SJSA1 (cell line): ENCODE measurements at places on chromosomes 6 and 20.
A peak's percentile ranks its signal among the peaks of the same experiment; 100 is the strongest.

DNA sequence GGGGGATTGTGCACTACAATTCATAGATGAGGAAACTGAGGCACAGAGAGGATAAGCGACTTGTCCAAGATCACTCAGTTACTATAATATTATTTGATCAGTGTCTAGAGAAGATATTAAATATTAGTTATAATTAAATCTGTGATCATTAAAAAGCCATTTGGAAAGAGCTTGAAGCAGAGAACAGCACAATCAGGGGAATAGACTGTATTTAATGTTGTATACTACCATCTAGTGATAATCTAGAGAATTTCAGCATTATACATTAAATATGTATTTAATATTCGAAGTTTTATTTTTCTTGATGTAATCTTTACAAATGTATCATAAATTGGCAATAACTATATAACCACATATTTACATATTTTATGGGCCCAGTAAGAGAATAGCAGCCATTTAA lies 20.1 kb upstream of the MTCL3 start:
- H3K36me3 ChIP-seq, result no peaks in the 10 kb centered on the region
- no peak for DNase-seq
- no peak overlapping the region for H3K27ac ChIP-seq
- no peaks in the 10 kb centered on the region for H3K27me3 ChIP-seq

DNA sequence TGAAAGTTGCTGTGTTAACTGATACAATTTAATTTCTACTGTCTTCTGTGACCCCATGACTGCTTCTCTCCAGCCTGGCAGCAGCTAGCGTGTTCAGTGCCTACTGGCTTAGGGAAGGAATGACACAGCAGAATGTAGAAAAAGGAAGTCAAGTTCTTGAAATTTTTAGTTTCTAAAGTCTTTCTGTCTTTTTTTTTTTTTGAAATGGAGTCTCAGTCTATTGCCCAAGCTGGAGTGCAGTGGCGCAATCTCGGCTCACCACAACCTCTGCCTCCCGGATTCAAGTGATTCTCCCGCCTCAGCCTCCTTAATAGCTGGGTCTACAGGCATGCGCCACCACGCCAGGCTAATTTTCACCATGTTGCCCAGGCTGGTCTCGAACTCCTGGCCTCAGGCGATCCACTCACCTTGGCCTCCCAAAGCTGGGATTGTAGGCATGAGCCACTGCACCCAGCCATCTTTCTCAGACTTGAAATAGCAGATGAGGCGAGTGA lies 39.3 kb downstream of the PCNA start:
- no peak overlapping the region for H3K27ac ChIP-seq
- H3K27me3 ChIP-seq, result no peaks in the 10 kb centered on the region
- no peaks in the 10 kb centered on the region for H3K36me3 ChIP-seq
- DNase-seq, result no peak
- H3K4me3 ChIP-seq, result no peak overlapping the region
- H3K4me1 ChIP-seq, result peaks cover 5% of the 10 kb centered on the region; the same call in 1 of the 2 replicates

DNA sequence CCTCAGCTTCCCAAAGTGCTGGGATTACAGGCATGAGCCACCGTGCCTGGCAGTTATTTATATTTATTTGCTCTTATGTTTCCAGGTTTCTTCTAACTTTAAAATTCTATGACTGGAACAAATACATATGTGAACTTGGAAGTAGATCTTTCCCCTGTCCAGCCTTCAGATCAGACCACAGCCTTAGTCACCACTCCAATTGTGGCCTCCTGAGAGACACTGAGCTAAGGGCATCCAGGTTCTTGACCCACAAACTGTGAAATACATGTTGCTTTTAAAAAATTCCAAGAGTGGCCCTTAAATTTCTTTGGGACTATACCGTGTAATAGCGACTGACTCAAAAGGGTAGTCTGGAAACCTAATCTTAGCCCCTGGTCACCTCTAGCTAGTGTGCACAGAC lies 1.5 kb upstream of the ADGRG6 start:
- H3K4me3 ChIP-seq, result no peak overlapping the region
- H3K27me3 ChIP-seq, result no peaks in the 10 kb centered on the region; the same call in 1 of the 2 replicates
- H3K4me1 ChIP-seq, result peaks cover 18% of the 10 kb centered on the region
- no peak for DNase-seq
- no peaks in the 10 kb centered on the region for H3K36me3 ChIP-seq

DNA sequence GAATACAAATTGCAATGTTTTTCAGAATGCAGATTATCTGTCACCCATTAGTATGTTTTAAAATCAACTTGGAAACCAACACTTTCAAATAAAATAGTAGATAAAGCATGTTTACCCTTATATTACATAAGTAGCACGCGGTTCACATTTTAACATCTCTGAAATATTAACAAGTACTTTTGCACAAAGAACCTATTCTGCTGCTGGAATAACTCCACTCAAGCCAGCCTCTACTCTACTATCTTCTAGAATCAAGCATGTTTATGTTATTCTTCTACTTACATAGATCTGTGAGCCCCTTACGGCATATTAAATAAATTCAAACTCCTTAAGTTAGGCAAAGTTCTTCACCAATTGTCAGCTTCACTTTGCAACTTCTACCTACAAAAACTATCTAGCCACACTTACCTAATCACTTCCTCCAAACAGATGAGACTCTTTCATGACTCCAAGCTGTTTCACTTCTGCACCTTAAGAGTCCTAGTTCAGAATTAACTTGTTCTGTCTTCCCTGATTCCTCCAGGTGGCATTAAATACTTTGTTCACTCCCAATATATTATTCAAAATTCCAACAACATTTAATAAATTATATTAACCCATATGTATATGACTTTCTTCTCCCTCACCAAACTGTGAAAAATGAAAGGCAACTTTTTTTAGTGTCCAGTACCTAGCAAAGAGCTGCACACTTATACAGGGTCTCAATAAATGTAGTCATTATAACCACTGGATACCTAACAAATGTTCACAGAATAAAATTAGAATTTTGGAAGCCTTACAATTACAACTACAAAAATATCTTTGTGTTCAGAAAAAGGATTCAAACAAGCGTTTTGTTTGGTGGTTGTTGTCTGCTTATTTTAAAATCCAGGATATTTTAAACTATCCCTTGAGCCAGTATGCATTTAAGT lies 12.1 kb downstream of the CEP85L start:
- H3K4me3 ChIP-seq, result no peak overlapping the region
- H3K36me3 ChIP-seq, result no peaks in the 10 kb centered on the region
- no peaks in the 10 kb centered on the region for H3K27me3 ChIP-seq
- no peaks in the 10 kb centered on the region for H3K4me1 ChIP-seq
- no peak for DNase-seq

DNA sequence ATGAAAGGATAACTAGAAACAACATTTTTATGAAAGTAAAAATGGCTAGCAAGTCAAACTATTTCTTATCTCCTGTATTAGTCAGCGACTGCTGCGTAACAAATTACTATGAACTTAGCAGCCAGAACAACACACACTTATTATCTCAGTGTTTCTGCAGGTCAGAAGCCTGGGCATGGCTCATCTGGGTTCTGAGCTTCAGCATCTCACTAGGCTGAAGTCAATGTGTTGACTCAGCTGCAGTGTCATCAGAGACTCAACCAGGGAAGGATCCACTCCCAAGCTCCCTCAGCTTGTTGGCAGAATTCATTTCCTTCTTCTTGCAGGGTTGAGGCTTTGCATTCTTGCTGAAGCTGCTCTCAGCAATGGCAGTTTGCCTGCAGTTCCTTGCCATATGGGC lies 33.2 kb upstream of the IGF2R start:
- no peaks in the 10 kb centered on the region for H3K27me3 ChIP-seq
- no peaks in the 10 kb centered on the region for H3K36me3 ChIP-seq
- DNase-seq, result no peak
- no peaks in the 10 kb centered on the region for H3K4me1 ChIP-seq

- no peak for DNase-seq
- H3K4me1 ChIP-seq, result peaks cover 5% of the 10 kb centered on the region
- no peak overlapping the region for H3K4me3 ChIP-seq
- H3K27me3 ChIP-seq, result no peaks in the 10 kb centered on the region
Measured at GRCh38 chr6:1695546-1696462, 86.1 kb downstream of the FOXC1 start.

DNA sequence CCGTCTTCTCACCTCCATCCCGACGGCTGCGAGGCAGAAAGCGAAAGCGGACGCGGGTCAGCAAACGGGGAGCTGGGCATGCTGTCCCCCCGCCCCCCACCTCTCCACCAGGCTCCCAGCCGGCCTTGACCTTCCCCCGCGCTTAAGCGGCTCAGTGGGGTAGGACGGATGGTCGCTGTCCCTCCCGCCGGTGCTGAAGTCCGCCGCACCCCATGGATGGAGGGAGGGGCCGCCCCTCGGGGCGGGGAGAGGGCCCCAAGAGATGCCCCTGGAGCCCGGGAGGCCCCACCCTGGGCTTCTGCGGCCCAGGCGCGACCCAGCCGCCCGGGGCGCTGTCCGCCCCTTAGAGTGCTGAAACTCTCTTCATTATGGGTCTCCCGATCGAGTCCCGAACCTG lies at the start of gene KCNB1:
Gene KCNB1, minus strand, starts transcription at position 48 of the 397 bp plus-strand sequence. CDS start 188 bp downstream, outside the sequence.
- H3K27me3 ChIP-seq, result peaks cover 19% of the 10 kb centered on the region
- peaks cover 12% of the 10 kb centered on the region for H3K4me1 ChIP-seq
- no peak within 1 kb of the TSS for H3K27ac ChIP-seq
- H3K36me3 ChIP-seq, result no peaks in the 10 kb centered on the region
- peak; percentile 67 for DNase-seq

- H3K27me3 ChIP-seq, result 0 out of 2 replicates have a peak, but pooled peaks cover 7% of the 10 kb centered on the region
- H3K27ac ChIP-seq, result no peak overlapping the region
- peaks cover 6% of the 10 kb centered on the region; the same call in 1 of the 2 replicates for H3K4me1 ChIP-seq
- no peak for DNase-seq
- no peak overlapping the region for H3K4me3 ChIP-seq
Measured at GRCh38 chr6:124541573-124541972, 420.7 kb upstream of the RNF217 start.

- H3K4me1 ChIP-seq, result peaks cover 13% of the 10 kb centered on the region
- no peak overlapping the region for H3K4me3 ChIP-seq
- no peaks in the 10 kb centered on the region for H3K27me3 ChIP-seq
- H3K27ac ChIP-seq, result no peak overlapping the region
- DNase-seq, result no peak
Measured at GRCh38 chr20:11906626-11907480, 10.8 kb upstream of the BTBD3 start.

GRCh38 chr6:14784596-14785492 lies 461.0 kb upstream of the JARID2 start:
- peaks cover 4% of the 10 kb centered on the region; the same call in 1 of the 2 replicates for H3K4me1 ChIP-seq
- no peaks in the 10 kb centered on the region for H3K27me3 ChIP-seq
- H3K4me3 ChIP-seq, result no peak overlapping the region

- H3K27ac ChIP-seq, result no peak overlapping the region
- no peak overlapping the region for H3K4me3 ChIP-seq
- no peaks in the 10 kb centered on the region for H3K4me1 ChIP-seq
- no peaks in the 10 kb centered on the region for H3K36me3 ChIP-seq
Measured at GRCh38 chr20:47886454-47887041, 101.3 kb upstream of the SULF2 start.
